CD4-positive, alpha-beta T cell treated with Interleukin-10 for 1 hour (primary cell): ENCODE measurements at places on chromosomes 11 and 22.

DNA sequence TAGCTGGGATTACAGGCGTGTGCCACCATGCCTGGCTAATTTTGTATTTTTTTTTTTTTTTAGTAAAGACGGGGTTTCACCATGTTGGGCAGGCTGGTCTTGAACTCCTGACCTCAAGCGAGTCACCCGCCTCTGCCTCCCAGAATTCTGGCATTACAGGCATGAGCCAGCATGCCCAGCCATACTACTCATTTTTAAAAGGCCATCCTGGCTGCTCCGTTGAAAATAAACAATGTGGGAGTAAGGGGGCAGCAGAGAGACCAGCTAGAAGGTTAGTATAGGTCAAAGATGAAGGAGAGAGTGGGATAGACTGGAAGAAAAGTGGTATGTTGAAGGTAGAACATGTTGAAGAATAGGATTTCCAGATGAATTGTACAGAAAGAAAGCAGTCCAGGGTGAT lies 17.6 kb upstream of the LIN7C start:
- DNase-seq: no peak

DNA sequence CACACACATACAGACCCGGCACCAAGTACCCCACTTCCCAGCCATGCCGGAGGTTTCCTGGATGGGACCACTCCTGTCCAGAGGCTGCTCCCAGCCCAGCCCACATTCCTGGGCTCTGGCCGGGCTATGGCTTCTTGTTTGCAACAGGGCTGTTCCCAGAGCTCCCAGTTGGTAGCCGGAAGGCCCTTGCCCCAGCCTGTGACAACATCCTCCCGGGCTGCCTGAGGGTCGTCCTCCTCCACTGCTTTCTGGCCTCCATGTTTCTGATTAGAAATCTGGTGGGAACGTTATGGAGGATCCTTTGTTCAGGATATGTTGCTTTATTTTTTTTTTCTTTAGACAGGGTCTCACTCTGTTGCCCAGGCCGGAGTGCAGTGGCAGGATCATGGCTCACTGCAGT lies 952 bp upstream of the CYP2D6 start:
- DNase-seq: no peak

DNA sequence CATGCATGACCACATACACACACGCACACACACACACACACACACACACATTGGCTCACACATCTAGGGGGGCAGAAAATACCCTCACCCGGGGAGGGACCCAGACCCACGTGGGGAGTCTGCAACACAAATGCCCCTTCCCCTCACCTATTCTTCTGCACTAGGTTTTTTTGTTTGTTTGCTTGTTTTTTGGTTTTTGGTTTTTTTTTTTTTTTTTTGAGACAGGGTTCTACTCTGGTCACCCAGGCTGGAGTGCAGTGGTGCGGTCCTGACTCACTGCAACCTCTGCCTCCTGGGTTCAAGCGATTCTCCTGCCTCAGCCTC lies 28.4 kb downstream of the WEE1 start:
- DNase-seq: peak; percentile 14

DNA sequence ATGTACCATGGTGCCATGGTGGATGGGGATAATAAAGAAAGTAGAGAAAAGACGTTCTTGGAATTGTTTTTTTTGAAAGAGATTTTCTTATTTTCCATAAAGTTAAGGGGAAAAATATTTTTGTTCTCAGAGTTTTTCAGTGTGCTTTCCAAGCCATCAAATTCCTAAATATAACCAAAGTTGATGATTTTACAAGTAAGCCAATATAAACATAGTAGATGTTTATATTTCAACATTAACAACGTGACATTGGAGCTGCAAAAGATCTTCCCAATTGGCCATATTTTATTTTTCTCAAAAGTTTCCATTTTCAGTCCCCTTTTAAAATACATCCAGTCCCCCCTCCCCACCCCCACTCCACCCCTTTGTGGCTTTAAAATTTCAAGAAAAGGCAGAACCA lies 80.9 kb upstream of the PICALM start:
- DNase-seq: no peak

DNA sequence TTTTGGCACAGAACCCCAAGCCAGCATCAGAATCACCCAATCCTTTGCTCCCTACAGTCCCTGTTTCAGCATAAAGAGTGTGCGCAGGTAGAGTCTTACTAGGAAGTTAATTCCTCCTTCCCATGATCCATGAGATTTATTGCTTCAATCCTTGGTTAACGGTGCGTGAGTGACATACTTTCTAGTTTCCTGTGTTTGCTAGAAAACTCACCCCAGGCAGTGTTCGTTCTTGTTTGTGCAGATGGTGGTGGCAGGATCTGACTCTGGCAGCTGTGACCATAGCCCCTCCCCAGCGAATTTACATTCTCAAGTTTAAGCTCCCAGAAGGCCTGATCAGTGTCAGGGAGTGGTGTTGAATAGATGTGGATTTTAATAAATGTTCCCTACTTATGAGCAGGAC lies 106.7 kb upstream of the CCT8L2 start:
- no peak for DNase-seq

DNA sequence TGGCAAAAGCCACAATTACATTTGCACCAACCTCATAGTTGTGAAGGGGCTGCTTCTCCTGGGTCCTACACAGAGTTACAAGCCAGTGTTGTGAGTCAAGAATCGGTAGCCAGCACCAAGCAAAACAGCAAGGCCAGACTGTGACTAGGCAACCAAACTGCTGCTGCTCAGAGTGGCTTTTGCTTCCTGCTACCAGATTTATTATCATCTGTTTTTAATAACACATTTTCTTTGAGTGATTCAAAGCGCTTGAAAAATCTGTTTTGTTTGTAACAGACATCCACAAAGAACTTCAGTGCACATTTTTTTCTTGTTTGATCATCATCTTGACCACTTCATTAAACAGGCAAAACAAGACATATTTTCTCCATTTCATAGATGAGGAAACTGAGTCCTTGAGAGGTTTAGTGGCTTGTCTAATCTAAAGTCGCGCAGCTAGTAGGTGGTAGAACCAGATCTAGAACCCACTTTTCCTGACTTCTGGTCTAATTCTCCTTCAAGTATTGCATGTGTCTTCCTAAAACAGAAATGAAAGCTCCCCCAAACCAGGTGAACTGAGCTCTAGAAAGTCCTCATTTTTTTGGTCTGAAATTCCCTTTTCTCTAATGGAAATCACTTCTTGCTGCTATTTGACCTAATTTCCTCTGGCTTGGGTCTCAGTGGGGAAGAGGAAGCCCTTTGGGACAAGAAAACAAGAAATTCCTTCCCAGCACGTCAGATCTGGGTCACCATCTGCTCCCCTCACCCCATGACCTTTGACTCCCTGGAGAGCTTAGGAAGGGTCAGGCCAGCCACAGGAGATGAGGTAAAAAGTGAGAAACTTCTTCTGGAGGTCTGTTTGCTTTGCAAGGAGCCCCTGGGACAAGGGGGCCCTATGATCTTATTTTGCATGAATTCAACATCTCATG lies 39.9 kb downstream of the CWC15 start:
- DNase-seq: no peak

DNA sequence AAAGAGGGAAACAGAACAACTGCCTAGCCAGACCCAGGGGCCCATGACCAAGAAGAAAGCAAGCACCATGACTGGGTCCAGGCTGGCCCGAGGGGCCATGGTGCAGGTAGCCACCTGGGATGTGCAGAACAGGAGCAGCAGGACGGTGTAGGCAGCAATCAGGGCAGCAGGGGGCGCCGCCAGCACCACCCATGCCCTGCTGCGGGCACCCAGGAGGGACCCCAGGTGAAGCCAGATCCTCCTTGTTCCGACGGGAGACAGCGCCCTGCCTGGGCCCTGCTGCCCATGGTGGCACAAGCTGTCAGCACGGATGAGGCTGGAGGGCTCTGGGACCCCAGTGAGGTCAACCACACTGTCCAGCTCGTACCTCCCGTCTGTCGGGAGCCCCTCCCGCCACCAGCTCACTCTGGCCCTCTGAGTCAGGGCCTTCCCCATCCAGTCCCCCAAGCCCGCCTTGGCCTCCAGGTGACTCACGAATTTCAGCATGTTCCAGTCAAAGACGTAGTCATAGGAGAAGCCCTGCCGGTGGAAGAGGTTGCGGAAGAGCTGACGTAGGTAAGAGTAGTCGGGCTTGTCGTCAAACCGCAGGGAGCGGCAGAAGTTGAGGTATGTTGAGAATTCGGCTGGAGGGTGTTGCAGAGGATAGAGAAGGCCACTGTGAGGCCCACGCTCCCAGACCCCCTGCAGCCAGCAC lies 18.8 kb downstream of the CSNK1E start:
- DNase-seq: peak; percentile 44

DNA sequence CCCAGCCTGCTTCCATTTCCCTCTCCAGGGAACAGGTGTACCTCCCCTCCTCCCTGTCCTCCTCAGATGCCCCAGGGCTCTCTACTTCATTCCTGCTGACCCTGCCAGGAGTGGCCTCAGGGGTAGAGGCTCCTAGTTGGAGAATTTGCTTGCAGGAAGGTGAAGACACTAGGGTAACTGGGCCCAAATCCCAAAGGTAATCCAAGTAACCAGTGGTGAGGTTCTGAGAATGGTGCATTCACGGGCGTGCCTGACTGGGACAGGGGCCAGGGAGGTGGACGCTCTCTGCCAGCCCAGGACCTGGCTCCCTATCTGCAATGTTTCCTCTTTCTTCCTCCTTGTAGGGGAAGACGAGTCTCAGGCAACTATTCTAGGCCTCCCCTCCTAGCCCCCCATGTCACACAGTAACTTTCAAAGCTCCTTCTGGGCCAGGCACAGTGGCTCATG lies 2.9 kb downstream of the SLC35C1 start:
- no peak for DNase-seq

GRCh38 chr22:39938509-39939111 lies 21.6 kb upstream of the TMA7B start:
- no peak for DNase-seq

GRCh38 chr22:43288807-43289420 lies 54.3 kb downstream of the SCUBE1 start:
- DNase-seq: no peak

DNA sequence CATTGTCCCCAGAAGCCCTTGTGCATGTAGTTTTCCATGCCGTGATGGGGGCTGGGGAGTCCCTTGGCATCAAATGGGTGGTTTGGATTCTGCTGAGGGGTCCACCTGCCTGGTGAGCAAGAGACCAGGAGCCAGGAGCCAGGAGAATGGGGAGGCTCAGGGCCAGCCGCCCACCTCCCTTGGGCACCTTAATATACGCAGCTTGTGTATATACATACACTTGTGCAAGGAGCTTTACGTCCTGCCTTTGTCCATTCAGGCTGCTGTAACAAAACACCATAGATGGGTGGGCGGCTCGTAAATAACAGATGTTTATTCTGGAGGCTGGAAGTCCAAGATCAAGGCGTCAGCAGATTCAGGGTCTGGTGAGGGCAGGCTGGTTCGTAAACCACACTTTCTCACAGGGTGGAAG lies 62.5 kb downstream of the SMIM38 start:
- no peak for DNase-seq

DNA sequence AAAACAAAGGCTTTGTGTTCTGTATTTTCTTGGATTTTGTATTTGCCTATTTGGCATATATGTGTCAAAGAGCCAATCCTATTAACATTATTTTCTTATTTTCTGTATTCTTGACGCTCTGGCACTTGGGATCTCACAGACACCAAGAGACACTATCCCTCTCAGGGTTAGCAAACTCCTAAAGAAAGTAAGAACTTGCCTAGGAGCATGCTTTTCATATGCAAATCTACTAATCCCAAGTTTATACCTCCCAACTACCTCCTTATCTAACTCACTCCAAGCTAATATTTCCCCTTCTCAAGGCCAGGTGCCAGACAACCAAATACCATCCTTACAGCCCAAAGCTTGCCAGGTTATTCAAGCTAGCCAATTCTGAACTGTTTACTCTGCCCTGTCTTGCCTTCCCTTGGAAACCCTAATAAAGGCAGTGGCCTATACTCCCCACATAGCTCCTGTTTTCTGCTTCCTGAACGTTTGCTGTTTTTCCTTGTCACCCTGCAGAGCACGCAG lies 455.4 kb upstream of the ANO3 start:
- no peak for DNase-seq

DNA sequence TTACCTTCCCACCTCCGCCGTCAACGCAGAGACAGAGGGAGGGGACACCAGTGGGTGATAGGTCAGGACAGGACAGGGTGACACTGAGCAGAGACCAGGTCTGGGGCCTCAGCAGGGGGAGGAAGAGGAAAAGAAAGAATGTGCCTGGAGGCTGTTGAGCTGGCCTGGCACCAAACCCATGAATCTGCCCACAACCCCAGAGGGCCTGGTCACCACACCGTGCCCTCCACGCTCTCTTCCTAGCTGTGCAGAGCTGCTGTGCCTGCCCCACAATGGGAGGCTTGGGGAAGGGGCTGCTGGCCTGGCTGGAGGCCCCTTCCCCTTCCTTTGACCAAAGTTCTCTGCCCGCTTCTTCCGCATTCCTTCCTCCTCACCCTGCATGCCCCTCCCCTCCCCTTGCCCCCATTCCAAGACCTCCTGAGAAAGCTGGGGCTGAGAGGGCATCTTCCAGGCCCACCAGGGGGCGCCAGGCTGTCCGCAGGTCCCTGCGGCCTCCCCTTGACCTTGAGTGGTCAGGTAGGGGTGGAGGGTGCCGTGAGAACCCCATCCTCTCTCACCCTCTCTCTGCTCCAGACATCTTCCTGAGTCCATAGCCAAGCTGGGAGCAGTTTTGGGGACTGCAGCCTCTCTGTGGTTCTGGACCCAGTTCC lies 11.0 kb upstream of the CACNA1I start:
- DNase-seq: no peak

DNA sequence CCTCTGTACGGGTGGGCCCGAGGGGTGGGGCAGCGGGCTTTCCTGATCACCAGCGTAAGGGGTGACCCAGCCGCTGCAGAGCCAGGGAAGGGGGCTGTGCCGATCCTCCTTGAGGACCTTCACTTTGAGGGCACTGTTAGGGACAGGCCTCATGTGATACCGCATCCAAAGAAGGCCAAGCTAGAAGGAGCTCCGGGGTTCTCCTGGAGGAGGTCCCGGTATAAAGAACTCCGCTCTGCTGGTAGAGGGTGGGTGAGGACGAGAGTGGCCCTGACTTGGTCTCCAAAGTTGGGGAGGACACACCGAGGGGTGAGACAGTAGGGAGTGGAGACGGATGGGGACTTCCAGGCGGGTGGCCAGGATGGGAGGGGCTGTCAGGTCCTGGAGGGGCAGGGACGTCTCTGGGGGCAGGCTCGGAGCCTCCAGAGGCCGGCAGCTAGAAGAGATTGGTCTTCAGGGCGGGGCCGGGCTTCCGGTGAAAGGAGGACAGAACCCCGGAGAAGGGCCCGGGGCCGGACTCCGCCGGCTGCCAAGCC lies 4.6 kb downstream of the PHOX2A start:
- DNase-seq: no peak

GRCh38 chr22:29907753-29908515 lies 25.0 kb downstream of the MTMR3 start:
- DNase-seq: no peak

- no peak for DNase-seq
Measured at GRCh38 chr11:64267207-64267945, 16.0 kb downstream of the PLCB3 start.

GRCh38 chr22:48824712-48825651 lies 1002.7 kb downstream of the BRD1 start:
- no peak for DNase-seq

GRCh38 chr11:68806931-68807844 lies 34.5 kb downstream of the CPT1A start:
- no peak for DNase-seq

DNA sequence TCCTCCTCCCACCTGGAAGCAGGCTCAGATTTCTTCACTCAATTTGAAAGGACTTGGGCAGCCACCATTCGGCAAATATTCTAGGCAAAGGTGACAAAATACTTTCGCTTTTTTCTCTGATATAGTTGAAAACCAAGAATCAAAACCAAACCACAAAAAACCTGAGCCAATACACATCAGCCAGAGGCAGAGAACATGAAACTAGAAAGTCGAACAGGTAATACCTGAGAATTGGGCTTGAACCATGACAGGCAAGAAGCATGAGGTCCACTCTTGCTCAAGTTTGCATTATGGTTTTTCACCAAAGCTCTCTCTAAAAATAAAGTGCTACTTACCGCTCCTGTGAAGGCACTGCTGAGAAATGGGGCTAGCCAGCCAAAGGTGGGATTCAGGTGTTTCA lies 26.2 kb upstream of the LDLRAD3 start:
- no peak for DNase-seq
